Parietal lobe (tissue), 2 donors: ENCODE measurements at places on chromosomes 5 and 9. TPM values are rescaled to one million over a fixed set of nuclear protein-coding genes. Genes with fewer than 3 reads are reported as not detected.

The FBN2 gene
- 8.8 TPM for total RNA-seq

The SLC36A2 gene
- total RNA-seq = not detected

The GABRG2 gene
- total RNA-seq = 28.5 TPM

The PCDHA10 gene
- total RNA-seq = 42.3 TPM

The NPR2 gene
- total RNA-seq = 19.4 TPM

The CCNO gene
- total RNA-seq = not detected

The KIF4B gene
- total RNA-seq = 0.63 TPM

The PCDHB13 gene
- total RNA-seq = 29.7 TPM
